ENCODE measurements at places on chromosomes 3 and 15. TPM values are rescaled to one million over a fixed set of nuclear protein-coding genes. Genes with fewer than 3 reads are reported as not detected.

- no peak for DNase-seq
Observed at GRCh38 chr3:157077565-157077991, 82.4 kb downstream of the CCNL1 start.

- no peak for DNase-seq
Observed at GRCh38 chr3:12977117-12977808, 96.0 kb downstream of the IQSEC1 start.

DNA sequence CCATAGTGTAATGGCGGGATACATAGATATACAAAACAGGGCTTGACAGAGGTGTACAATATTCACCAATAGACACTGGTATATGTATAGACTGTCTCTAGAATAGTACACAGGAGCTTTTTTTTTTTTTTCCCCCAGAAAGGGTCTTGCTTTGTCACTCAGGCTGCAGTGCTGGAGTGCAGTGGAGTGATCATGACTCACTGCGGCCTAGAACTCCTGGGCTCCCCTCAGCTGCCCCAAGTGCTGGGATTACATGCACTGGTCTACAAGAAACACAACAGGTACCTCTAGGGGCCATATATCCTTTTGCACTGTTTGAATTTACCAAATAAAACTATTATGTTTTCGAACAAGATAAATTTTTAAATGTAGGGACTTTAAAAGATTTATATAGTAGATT lies 12.3 kb downstream of the RHOA start:
- no peak for DNase-seq

DNA sequence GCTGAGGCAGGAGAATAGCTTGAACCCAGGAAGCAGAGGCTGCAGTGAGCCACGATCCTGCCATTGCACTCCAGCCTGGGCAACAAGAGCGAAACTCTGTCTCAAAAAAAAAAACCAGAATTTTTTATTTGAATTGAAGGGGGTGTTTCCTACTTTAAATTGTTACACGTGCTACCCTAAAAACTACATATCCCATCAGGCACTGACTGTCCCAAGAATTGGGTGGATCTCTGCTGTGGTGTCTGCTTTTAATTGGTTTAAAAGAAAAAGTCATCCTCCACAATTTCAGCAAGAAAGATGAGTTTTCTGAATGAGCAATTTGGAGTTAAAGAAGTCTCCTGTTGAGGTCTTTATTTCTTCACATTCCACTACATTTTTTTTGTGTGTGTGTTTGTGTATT lies 2.1 kb downstream of the PDIA3 start:
- DNase-seq = no peak

GRCh38 chr3:177300039-177300833 lies 103.0 kb upstream of the TBL1XR1 start:
- peak; percentile 86 for DNase-seq

GRCh38 chr3:177351757-177352158 lies 154.5 kb upstream of the TBL1XR1 start:
- DNase-seq = no peak

DNA sequence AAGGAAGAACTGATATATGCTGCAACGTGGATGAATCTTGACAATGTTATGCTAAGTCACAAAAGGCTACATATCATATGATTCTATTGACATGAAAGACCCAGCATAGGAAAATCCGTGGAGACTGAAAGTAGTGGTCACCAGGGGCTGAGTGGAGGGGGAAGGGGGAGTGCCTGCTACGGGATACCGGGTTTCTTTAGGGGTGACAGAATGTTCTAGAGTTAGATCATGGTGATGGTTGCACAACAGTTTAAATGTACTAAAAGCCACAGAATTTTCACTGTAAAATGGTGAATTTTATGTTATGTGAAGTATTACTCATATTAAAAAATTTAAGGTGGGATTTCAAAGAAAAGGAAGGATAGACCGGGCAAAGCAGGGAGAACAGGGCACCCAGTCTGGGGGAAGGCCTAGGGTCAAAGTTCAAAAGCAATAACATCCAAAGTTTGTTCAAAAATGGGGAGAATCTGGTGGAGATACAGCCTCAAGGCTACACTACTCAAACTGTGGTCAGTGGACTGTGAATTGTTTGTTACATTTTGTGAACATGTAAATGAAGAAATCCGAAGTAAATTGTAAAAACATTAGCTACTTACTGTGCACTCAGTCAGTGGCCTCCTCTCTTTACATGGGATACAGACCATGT lies 74.2 kb upstream of the FNDC3B start:
- no peak for DNase-seq

- no peak for DNase-seq
Observed at GRCh38 chr3:29721789-29722188, 440.9 kb downstream of the RBMS3 start.

GRCh38 chr3:39637807-39638206 lies 170.3 kb downstream of the MOBP start:
- DNase-seq = no peak

DNA sequence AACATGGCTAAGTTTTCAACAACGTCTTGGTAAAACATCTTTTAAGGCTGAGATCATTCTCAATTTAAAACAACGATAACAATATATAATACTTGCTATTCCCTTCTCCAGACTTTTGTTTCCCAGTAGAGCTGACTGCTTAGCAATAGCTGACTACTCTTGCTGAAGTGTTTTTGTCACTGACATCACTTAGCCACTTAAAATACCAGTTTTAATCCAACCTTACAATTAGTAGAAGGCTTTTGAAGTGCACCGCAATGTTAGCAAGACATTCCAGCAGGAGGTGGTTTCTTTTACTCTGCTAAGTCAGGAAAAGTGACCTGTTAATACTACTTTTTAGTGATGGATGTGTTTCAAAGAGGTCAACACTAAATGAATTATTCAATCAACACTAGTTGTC lies 28.7 kb upstream of the GBE1 start:
- no peak for DNase-seq

DNA sequence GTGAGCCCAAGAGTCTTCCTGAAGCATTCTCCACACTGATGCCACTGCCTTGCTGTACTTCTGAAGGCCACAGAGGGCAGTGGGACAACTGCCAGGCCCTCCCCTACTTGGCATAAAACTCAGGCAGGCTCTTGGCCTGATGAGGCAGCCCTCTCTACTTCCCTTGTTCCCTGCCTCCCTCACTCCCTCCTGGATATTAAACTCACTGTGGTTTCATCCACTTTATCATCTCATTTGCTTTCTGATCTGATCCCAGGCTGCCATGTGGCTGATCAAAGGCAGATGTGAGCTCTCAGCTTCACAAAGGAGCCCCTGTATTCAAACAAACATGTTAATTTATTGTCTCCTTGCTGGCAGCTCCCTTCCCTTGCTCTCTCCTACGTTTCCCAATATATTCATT lies 533.5 kb downstream of the IGSF11 start:
- peak; percentile 42 for DNase-seq

DNA sequence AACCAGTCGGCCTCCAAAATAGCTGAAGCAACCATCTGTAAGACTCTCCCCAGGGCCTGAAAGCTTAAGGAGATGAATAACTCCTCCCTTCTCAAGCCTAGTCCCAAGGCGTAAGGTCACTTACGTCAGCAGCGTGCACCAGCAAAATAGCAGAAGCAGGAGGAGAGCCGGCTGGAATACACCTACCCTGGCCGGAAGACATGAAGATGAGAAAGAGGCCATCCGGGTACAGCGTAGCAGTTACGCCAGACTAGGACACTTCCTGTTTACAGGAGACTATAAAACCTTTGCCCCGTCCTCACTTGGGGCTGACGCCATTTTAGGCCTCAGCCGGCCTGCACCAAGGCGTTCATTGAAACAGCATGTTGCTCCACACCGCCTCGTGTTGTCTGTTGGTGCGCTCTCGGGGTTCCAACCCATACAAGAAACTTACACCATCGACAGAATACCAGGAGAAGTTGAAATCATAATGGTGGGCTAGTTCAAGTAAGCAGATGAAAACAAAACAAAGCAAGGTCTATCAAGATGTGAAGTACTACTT lies 2.5 kb downstream of the CFAP92 start:
- no peak for DNase-seq

GRCh38 chr3:156731813-156732212 lies 57.4 kb downstream of the TIPARP start:
- no peak for DNase-seq

DNA sequence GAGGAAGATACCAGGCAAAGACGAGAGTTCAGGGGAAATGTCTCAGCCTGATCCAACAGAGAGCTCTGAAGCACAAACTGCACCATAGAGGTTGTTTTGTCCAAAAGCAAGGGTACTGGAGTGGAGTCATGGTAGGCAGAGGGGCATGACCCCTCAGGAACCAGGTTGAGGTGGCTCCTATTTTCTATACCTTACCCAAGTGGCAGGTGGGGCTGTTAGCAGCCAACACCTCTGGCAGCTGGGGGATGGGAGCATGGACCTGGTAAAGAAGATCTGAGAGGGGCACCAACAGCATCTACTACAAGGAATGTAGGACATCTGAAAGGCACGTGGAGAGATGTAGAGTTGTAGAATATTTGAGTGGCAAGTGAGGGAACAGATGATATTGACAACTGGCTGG lies 85.2 kb downstream of the GAP43 start:
- no peak for DNase-seq

- DNase-seq = no peak
Observed at GRCh38 chr3:128277378-128278069, 124.2 kb downstream of the EEFSEC start.

DNA sequence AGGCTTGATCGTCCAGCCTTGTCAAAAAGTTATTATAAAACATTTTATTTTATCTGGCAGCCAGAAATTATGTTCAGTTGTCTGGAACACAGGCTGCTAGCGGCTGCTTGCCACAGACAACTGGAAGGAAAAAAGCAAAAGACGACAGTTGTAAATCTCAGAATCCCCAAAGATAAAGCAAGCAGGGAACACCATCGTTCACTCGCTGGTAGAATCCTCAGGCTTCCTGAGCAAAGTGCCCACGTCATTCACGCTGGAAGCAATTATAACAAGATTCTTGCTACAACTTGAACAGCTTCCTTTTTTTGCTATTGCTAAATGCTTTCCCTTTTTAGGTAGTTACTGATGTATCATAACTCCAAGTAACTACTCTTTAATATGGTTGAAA lies 33.6 kb downstream of the ADAMTS17 start:
- DNase-seq = no peak

DNA sequence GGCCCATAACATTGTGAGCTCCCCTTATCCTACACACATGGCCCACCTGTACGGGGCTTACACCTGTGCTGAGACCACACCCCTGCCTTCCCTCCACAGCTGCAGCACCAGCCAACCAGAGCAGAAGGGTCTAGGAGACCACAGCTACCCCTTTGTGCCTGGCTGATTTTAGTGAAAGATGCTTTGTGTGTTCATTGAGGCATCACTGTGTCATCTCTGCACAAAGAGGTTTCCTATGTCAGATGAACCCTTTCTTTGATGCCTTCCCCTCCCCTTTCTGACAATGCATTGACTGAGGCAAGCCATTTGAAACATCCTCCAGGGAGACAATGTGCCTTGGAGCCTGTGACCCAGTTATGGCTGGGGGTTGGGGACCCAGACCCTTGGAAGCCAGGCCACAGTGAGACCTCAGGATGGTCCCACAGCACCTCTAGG lies 54.9 kb upstream of the SLC7A14 start:
- DNase-seq = no peak

GRCh38 chr15:67501177-67501835 lies 19.6 kb upstream of the C15orf61 start:
- DNase-seq = no peak

DNA sequence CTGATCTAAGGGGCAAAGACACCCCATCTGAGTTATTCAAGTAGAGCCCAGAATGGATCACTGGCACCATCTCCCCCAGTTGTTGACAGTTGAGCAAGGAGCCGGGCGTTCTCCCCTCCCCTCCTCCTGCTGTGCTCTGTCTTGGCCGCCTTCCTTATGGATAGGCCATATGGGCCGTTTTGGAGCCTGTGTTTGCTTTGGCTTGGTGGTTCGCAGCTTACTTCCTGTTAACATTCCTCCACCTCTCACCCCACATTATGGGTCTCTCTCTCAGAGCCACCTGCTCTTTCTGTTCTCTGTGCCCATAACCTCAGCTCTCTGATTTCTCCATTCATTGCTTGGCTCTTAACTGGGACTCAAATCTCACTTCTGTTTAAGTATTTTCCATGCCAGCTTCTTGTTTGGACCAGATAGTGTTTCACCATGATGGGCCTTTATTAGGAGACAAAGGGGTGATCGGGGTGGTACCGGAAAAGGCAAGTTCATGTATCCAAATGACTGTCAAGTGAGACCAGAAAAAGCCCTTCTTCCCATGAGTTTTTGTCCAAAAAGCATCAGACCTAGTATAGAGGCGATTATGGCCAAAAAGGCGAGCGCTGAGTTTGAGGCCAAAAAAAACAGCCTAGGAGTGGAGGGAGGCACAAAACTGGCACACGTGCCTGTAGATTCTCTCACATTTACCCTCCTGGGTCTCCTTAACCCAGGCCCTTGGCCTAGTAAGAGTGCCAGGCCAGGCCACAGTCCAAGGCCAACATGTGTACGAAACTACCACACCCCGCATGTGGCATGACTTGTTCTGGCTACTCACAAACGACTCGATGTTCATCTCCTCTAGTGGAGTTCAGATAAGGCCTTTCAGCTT lies 62.6 kb downstream of the DUT start:
- no peak for DNase-seq

GRCh38 chr3:27105904-27106303 lies 263.3 kb downstream of the NEK10 start:
- no peak for DNase-seq

The MCF2L2 gene
- polyA plus RNA-seq = 0.37 TPM

The P2RY14 gene
- polyA plus RNA-seq = 1.0 TPM

The BMF gene
- polyA plus RNA-seq = 39.8 TPM

The KBTBD13 gene
- 0.07 TPM for polyA plus RNA-seq

The NLGN1 gene
- polyA plus RNA-seq = 2.2 TPM

The OGG1 gene
- polyA plus RNA-seq = 44.4 TPM
